MCF 10A (cell line): ENCODE measurements at places on chromosomes 6 and 20.

DNA sequence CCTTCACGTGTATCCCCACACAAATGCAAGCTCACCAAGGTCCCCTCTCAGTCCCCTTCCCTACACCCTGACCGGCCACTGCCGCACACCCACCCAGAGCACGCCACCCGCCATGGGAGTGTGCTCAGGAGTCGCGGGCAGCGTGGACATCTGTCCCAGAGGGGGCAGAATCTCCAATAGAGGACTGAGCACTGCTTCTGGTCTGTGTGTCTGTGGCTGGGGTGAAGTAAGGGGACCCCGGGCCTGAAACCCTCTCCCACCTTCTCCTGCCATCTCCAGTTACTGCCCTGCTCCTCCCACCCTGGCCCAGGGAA, 8.3 kb downstream of the MYL9 start:
- no peak for DNase-seq

DNA sequence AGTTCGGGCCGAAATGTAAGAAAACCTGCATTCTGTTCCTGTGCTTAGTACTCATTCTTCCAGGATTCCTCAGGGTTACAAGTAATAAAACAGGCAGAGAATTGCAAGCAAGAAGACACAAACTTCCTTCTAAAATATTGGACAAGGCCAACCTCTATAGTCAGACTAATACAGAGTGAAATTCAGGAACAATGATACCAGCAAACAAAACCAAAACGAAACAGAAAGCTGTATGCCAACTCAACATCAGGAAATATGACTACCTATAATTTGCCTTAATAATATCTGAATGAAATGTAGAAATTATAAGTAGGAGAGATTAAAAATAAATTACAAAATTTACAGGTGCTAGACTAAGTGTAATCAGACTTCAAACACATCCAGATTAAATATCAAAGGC, 238.8 kb downstream of the HIVEP2 start:
- DNase-seq = no peak

DNA sequence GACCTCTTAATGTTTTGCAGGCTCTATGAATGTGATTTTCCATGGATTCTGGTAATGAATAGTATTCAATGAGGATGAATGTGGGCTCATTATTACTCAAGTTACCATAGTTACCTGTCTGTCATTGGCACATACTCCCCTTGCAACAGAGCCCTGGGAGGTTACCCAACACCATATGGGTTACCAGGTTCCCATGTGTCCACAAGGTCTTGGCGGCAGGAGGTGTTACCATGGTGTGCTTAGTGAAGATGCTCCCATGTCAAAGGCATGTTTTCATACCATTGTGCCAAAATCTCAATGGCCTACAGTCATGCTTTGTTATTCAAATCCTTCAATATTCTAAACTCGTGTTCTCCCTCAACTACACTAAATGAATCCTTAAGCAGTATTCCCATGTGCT, 232.5 kb downstream of the HDGFL1 start:
- DNase-seq = peak; percentile 38

GRCh38 chr6:167977717-167978467, 19.6 kb upstream of the KIF25 start:
- no peak for DNase-seq

- DNase-seq = no peak
Observed at GRCh38 chr6:43170417-43170930, 595 bp upstream of the SRF start.

DNA sequence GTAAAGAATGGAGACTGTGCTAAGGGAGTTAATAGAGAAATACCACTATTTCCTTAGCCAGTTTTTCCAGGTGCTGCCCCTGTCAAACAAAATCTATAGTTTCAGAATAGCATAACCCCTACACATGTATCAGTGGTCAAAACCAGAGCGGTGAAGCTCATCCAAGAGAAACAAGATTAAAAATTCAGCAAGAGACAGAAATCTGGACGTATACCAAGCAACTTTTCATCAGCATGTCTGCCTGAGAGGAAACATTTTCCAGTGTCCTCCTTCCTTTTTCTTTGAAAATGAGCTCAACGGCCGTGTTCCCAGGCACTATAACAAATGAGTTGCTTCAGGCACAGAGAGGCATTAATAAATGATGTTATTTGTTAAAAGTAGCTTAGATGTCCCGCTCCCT, 416.5 kb downstream of the BCKDHB start:
- no peak for DNase-seq

DNA sequence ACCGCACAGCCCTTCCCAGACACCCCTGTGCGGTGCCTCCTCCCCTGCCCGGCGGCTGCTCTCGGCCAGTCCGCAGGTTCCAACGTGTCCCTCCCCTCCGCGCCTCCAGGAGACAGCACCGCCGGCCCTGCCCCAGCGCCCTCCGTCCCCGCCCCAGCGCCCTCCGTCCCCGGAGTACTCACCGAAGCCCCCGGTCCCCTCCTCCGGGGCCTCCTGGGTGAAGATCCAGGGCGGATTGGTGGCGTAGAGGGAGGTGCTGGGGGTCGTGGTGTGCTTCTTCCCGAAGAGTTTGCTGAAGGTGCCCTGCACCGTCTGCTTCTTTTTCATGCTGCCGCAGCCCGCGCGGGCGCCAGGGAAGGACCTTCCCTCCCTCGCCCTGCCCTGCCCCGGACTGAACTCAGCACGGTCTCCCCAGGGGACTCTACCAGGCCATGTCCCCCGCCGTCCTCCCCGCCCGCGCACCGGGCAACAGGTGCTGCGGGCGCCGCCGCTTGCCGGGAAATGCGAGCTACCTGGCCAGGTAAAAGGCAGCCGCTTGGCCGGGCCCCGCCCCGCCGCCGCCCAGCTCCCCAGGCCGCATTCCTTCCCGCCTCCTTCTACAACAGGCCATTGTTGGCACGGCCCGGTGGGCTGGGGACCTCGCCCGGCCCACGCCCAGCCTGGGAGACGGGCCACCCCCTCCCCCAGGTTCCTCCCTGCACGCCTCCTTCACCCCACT, at the start of gene C6orf132:
TSS of gene C6orf132 (minus strand) at position 503 of the 718 bp plus-strand sequence. CDS start at position 327, 176 bp downstream.
- DNase-seq = peak; percentile 63

DNA sequence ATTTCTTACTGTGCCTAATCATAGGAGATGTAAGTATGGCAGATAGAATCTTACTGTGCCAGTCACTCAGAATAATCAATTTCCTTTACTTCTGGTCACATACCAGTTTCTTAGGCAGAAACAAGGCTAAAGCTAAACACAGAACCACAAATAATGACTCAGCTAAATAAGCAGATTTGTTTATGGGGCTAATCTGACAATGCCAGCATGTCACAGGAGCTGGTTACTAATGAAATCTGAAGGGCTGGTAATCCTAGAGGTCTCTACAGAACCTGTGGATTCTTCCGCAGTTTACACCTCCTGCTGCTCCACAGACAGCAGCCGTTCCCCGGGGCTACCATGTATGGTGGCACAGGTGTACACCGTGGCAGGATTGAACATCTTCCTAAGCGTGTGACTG, 80.8 kb downstream of the LYRM4 start:
- DNase-seq = no peak

- DNase-seq = peak; percentile 5
Observed at GRCh38 chr20:51275826-51276225, 252.9 kb upstream of the KCNG1 start.

DNA sequence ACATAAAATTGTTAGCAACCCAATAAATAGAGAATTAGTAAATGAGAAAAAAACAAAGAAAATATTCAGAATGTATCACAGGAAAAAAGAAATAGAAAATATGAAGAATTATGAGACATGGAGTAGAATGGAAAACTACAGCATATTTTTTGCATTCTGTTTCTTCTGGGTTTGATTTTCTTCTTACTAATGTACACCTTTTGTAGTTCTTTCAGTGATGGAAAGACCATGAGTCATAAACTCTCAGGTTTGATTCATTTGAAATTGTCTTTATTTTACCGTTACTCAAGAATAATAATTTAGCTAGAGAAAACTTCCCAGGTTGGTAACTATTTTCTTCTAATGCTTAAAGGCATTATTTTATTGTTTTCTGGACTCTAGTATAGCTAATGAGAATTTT, 90.3 kb upstream of the TMEM170B start:
- DNase-seq = no peak

GRCh38 chr20:5524896-5525295, 208.1 kb upstream of the PROKR2 start:
- DNase-seq = peak; percentile 25

DNA sequence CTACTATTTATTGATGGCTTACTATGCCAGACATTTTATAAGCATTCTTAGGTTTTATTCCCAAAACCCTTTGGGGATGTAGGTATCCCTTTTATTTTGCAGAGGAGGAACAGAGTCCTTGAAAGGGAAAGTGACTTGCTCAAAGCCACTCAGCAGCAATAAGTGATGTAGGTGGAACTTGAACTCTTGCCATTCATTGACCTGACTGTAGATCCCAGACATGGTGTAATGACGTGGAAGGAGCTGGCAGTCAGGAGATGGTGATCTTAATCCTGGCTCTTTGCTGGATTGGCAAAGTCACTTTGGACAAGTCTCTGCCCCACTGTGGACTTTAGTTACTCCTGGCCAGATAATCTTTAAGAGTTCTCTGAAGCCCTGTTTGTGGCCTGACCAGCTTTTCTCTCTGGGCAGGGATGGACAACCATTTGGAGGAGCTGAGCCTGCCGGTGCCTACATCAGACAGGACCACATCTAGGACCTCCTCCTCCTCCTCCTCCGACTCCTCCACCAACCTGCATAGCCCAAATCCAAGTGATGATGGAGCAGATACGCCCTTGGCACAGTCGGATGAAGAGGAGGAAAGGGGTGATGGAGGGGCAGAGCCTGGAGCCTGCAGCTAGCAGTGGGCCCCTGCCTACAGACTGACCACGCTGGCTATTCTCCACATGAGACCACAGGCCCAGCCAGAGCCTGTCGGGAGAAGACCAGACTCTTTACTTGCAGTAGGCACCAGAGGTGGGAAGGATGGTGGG, 1.6 kb downstream of the DBNDD2 start:
- no peak for DNase-seq

GRCh38 chr6:128641703-128642102, 121.3 kb upstream of the PTPRK start:
- DNase-seq = no peak

DNA sequence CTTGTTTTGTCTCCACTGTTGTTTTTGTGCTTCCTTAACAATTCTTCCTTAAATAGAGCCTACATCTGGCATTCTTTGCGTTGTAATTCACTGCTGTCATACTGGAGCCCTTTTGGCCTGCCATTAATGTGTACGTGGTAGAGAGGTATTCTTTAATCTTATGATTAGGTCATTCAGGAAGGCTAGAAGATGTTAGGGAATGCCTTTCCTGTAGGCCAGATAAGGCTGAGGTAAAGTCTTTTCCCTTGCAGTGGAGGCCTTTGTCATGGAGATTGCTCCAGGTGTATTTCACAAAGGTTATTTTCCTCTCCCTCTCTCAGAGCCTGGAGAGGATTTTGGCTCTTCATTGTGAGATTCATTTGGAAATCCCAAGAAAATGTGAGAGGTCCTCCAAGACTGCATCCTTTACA, 146.9 kb downstream of the FUT9 start:
- no peak for DNase-seq
